RWPE1 (cell line): ENCODE measurements at places on chromosomes 6 and 20.

DNA sequence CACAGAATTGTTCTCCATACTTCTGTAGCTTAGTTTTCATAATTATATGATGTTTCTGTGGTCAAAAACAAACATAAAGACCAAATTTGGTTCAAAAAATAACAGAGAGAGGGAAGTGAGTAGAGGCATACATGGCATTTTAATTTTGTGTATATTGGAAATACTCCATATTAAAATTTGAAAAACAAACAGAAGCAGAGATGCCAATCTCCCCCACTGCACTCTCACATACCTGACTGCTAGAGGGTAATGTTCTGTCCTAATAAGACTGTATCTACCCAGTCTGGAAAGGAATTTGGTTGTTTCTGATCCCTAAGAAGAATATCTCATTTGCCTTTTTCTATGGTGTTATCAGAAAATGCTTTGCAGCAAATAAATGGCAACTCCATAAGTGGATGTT is 959.0 kb upstream of the FLRT3 start:
- DNase-seq = no peak

GRCh38 chr6:80234401-80234800 is 127.9 kb downstream of the BCKDHB start:
- DNase-seq = no peak

DNA sequence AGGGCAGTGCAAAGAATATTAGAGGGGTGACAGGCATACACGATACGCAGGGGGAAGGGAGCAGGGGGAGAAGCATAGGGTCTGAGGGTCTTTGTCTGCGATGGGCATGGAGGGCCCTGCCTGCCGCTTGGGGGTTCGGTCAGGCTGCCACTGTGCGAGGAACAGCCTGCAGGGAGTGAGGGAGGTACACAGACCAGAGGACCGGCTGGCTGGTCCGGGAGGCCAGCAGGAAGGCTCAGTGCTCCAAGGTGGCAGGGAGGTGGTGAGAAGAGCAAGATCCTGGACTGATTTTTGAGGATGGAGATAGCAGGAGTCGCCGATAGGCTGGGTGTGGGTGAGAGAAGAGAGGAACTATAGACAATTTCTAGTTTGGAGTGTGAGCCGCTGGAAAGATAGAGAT is 338.4 kb downstream of the ZFAND3 start:
- DNase-seq = no peak

DNA sequence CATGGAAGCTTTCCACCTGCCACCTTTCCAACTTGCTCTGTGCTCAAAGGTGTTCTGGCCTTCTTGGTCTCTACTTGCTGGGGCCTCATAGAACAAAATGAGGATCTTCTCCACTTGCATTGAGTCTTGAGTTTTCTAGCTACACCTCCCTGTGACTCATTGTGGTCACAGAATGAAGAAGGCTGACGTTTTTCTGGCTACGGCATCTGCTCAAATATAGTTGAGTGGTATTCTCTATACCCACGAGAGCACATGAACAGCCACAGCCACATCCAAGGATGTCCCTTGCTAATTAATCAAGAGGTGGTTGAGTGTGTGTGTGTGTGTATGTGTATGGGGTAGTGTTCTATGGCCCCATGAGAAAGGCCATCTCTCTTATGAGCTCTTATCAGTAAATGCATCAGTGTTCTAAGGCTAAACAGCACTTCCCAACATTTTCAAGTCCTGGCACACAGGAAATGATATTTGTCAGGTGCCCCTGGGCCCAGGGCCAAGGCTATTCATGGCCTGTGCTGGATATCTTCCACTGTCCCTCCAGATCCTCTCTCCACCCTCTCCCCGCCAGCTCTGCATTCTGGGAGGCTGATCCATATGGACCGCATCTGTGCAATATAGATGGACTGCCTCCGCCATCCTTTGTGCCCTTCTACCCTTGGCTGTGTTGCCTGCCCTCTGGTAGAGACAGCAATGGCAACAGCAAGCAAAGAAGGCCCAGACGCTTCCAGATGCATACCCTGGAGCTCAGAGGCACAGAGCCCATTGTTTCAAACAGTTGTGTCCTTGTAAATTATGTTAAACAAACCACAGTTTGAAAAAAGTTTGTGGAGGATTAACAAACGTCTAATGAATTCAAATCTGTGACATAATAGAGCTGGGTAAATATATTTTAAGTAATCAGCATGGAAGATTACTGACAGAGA is 150.2 kb downstream of the LRFN2 start:
- DNase-seq = peak; percentile 8

DNA sequence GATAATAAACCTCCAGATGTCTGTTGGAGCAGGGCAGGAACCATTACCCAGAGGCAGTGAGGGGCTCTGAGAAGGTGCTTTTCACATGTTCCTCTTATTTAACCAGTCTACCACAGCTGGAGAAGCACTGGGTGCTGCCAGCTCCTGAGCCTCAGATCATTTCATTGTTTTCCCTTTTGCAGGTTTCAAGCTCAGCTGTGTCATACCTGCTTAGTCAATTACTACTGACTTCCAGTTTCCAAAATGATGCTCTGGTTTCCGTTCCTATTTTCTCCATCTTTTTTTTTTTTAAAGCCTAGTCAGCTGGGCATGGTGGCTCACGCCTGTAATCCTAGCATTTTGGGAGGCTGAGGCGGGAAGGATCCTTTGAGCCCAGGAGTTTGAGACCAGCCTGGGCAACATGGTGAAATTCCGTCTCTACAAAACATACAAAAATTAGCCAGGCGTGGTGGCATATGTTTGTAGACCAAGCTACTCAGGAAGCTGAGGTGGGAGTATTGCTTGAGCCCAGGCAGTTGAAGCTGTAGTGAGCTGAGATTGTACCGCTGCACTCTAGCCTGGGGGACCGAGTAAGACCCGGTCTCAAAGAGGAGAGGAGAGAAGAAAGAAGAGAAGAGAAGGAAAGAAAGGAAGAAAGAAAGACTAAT is 6.7 kb downstream of the FLOT1 start:
- no peak for DNase-seq

GRCh38 chr6:3610206-3610605 is 141.3 kb downstream of the PXDC1 start:
- peak; percentile 81 for DNase-seq

DNA sequence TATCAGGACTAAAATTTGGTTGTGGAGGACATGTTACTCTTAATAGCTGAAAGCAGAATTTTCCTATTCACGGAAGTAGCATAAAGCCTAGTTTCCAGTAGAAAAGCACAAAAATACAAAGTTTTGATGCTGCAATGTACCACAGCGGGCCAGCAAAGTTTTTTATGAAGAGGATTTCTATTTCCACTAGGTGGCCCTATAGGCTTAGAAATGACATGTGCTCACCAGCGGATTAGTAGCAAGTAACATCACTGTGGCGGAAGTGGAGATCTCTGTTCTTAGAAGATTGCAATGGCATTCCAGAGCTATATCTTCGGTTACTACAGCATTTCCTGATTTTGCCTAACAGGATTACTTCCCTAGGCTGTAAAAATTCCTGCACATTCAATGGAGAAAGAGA is 1219.0 kb upstream of the EYS start:
- no peak for DNase-seq

- DNase-seq = no peak
These were observed 22.4 kb downstream of the PCMT1 start for GRCh38 chr6:149771925-149772324.

DNA sequence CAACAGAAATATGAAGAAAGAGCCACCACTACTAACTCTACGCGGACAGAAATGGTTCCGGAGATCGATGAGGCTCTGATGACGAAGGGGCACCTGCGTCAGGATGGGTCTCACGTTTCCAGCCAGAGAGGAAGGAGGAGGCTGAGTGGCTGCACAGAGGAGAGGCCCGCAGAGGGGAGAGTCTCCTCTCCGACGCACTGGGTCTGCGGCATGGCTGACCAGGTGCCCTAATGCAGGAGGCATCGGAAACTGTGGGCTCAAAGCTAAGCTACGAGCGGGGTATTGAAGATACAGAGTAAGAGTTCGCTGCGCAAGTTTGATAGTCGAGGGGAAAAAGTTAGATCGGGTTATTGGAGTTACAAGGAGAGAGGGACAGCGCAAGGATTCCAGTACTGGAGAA is 69.9 kb downstream of the TTLL2 start:
- no peak for DNase-seq

DNA sequence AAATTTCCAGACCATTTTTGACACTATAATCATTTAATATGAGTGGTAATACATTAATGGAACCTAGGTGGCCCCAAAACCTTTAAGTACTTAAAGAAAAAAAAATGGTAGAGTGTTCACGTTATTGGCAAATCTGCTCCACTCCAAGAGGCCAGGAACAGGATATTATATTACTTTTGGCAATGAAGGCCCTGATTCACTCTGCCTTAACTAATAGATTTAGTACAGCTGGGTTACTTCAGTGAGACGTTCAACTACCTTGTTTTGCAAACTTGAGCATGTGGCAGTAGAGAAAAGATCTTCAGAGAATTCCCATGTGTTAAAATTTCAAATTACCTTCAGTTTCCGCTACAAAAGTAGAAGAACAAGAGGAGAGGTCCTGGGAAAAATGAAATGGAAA is 12.8 kb downstream of the ADNP start:
- no peak for DNase-seq

DNA sequence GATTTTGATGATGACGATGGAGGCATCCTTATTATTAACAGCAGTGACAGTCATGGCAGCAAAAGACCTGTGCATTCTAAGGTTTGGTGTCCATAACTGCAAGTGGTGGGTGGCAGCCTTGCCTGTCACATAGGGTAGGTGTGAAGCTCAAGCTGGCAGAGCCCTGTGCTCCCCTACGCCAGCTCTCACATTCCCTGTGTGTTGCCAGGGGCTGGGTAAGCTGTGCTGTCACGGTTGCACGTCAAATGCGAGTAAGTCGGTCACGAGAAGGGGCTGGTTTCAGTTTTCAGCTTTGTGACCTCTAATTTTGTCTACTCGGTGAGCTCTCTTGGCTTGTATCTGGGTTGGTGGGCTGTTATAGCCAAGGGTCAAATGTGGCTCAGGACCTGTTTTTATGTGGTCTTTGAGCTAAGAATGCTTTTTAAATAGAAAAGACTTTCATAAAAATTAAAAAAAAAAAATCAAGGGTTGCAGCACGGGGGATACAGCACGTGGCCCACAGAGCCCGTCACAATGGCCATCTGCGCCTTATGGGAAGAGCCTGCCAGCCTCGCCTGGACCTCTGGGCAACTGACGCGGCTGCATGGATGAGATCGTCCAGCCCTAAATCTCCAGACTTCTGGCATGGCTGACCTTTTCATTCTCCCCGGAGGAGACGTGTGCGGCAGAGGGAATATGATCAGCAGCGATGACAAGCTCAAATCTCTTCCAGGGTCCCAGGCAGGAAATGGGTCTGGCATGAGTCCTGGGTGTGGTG is 148.5 kb downstream of the PHACTR3 start:
- DNase-seq = no peak

GRCh38 chr6:155115893-155116570 is 120.9 kb downstream of the TIAM2 start:
- DNase-seq = no peak

DNA sequence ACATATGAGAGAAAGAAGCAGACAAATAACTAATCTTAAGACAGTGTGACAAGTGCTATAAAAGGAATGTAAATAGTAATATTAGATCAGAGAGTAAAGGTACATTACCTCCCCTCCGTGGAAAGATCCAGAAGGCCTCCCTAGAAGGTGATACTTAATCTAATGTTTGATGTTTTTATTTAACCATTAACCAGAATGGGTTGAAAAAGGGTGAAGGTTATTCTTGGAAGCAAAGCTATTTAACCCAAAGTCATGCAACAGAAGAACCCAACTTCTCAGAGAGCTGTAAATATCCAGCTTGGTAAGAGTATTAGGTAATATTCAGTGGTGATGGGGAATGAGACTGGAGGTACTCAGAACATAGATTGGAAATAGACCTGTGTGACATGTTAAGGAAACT is 68.0 kb upstream of the HIVEP1 start:
- no peak for DNase-seq

DNA sequence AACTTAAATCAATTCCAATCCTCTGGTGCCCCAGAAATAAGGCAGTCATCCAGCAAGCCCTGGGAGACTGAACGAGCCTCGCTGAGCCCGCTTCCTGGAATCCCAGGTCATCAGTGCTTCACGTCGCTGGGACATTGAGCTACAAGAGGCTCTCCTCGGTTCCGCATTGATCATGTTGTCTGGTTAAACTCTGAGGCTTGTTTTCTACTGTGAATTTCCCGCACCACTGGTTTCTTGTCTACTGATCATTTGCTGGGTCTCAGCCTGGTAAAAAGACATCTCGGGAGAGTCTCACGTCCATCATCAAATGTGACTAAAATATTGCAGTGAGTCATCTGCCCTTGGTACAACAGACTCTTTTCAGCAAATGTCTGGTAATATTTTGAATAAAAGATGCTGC is 569.2 kb downstream of the QKI start:
- DNase-seq = no peak

- DNase-seq = no peak
These were observed 62.0 kb downstream of the NPEPL1 start for GRCh38 chr20:58754584-58754983.

- DNase-seq = no peak
These were observed 29.9 kb upstream of the HSF2 start for GRCh38 chr6:122369536-122369935.

GRCh38 chr20:625360-625932 is 15.3 kb upstream of the TCF15 start:
- no peak for DNase-seq

DNA sequence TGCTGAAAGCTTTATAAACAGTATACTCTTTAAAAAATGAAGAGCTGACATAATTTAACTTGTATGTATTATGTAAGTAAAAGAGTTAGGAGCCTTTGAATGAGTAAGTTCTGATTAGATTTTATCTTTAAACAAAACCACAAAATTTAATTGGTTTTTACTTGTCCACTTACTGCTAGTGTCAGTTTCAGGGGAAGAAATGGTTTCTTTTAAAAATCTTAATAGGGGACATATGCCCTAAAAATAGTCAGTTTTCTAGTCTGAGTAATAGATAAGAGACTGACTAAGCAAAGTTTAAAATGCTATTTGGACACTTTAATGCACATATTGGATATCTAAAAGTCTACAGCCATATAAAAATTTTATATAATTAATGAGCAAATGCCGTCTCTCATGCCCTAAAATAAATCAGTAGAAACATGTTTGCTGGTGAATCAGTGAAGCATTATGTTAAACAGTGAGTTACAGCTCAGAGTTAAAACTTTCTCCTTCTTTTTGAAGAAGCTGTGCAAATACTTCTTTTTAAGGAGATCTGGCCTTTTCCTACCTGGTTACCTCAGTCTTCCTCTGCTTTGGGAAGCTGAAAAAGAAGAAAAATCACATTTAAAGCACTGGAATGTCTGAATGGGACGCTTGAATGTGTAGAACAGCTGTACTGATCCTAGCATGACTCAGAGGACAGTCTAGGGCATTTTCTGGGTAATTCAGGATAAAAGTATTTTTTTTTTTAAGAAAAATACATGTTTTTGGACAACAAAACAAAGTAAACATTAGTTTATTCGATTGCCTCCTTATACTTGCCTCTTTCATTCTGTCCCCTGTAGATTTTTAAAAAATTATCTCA is 55.3 kb downstream of the CDH26 start:
- DNase-seq = peak; percentile 48

GRCh38 chr6:76418560-76419223 is 346.2 kb upstream of the IMPG1 start:
- DNase-seq = no peak

GRCh38 chr20:47150403-47151152 is 205.9 kb downstream of the ZMYND8 start:
- DNase-seq = peak; percentile 84

- no peak for DNase-seq
These were observed 37.7 kb downstream of the ZFP64 start for GRCh38 chr20:52153896-52154295.
